ENCODE measurements at places on chromosomes 4 and X.

- no peak for DNase-seq
Observed at GRCh38 chr4:134888156-134888555, 686.6 kb upstream of the PABPC4L start.

GRCh38 chrX:149069899-149070298 lies 435.2 kb downstream of the IDS start:
- DNase-seq: no peak

DNA sequence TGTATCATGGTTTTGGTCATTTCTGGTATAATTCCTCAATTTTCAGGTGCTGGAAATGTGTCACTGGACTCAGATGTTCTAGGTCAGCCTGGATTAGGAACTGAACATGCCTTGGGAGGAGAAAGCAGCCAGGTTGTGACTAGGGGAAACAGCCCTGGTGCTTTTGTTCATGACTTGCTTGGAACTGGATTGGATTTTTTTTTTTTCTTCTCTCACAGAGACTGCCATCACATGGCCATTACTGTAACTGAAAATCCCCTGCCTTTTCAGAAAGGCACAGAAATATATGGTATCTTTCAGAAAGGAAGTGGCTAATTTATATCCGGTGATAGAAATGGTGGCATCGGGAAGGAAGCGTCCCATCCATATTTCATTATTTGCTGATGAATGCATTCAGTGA lies 34.6 kb downstream of the SEPTIN11 start:
- DNase-seq: peak; percentile 34

DNA sequence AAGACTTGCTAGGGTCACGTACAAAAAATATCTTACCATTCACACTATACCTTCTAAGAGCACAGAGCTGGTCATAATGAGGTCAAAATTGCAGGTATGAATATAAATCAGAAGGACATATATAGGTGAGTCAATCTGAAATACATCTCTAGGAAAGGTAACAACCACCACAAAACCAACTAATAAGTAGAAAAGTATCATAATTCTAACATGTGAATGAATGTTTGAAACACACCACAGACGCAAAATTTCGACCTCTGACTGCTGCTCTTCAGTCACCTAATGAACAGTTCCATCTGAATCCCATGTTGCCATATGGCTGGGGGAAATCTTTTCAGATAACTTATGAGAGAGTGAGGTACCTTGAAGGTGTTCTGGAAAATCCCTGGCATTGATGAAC lies 22.1 kb downstream of the STAP1 start:
- DNase-seq: peak; percentile 18

DNA sequence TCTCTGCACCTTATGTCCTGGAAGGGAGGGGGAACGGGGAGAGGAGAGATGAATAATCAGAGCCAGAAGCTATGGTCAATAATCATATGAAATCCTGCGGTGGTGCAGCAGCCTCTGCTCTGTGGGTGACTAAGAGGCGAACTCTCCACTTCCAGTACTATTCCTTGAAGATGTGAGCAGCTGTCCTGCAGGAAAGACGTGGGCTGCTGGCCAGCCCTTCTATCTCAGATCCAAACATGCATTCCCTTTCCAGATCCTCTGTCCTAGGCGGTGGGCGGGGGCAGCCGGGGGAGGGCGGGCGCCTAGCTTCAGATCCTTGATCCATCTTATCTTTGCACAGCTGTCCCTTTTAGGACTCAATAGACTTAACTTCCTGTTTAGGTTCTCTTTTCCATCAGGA lies 34.5 kb downstream of the SPINK2 start:
- no peak for DNase-seq

DNA sequence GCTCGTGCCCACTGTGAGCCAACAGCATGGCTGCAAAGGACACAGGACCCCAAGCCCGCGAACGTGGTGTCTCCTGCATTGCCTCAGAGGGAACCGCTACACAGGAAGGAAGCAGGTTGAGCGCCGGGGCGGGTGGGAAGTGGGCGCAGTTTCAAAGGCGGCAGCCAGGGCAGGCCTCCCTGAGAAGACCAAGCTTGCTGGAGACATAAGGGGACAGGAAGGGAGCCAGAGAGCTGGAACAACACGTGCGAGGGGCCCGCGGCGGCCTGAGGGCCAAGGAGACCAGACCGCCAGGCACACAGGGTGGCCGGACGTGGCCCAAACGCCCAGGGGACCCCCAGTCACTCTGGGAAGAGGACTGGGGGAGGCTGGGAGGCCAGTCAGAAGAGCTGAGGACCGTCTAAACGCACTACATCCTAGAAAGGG lies 32.0 kb downstream of the CTBP1 start:
- peak; percentile 78 for DNase-seq

DNA sequence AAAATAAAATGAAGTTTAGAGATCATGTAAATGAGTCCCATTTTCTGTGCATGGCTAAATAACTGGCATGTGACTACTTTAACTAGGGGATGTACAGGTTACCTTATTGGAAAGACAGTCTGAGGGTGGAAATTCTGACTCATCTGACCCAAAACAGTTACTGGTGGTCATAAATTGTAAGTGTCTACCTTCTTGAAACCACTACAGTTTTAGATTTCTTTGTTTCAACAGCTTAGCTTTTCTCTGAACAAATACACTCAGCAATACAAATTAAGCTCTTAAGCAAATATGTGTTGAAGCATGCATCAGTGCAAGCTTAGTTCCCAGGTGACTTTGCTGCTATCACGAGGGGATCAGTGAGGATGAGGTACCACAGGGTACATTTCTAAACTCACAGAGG lies 60.7 kb upstream of the PGM2 start:
- peak; percentile 29 for DNase-seq

- no peak for DNase-seq
Observed at GRCh38 chr4:15414551-15415091, 13.2 kb upstream of the C1QTNF7 start.

DNA sequence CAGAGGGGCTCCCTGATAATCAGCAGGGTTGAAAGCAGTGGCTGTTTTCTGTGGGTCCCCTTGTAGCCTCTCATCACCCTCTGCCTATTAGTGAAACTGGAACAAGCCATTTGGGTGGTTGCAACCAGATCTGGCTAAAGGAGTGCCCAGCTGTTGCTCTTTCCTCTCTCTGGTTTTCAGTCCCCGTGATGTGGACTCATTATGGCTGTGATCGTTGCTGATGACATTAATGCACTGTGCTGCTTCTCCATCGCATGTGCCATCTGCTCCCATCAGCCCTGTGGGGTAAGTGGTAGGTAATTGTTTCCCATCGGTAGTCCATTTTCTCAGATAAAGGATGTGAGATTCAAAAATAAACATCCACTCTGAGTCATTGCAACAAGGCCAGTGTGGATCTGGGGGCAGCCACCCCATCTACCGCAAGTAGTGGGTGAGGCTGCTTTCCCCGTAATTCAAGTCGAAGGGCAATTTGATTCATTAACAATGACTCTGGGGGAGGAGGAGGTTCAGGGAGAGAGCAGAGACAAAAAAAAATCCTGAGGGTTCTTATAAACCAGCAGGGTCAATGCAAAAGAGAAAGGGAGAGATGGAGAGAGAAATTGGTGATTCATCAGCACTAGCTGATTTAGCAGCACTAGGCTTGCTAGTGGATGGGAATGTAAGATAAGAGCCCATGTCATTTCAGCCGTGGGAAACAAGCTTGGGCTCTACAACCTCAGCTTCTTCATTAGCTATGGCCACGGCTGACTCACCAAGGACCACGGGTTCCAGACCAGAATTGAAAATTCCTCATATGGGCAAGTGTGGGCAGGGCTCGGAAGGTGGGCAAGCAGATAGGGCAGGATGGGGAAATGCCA lies 357.8 kb downstream of the MID1IP1 start:
- DNase-seq: no peak

DNA sequence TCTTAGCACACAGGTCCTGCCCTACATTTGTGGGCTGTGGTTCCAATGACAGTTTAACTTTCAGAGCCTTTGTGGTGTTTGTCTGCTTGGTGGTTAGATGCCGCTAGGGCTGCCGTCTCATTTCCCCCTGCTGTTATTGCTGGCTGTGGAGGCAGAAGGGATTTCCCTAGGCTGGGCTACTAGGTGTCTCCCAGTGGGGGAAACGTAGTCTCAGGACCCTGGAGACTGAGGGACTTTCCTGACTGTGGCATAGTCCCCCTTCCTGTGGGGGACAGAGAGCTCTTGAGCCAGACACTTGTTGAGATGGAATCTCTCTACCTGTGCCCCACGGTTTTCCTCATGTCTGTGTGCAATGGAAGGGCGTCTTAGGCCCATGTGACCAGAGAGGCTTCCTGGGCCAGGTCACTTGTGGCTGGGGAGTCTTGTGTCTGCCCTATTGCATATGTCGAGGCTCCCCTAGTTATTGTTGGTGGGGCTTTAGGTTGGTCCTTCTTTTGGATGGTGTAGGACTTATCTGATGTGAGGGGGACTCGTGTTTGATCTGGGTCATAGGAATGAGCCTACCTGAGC lies 68.2 kb downstream of the ARHGAP10 start:
- peak; percentile 63 for DNase-seq

DNA sequence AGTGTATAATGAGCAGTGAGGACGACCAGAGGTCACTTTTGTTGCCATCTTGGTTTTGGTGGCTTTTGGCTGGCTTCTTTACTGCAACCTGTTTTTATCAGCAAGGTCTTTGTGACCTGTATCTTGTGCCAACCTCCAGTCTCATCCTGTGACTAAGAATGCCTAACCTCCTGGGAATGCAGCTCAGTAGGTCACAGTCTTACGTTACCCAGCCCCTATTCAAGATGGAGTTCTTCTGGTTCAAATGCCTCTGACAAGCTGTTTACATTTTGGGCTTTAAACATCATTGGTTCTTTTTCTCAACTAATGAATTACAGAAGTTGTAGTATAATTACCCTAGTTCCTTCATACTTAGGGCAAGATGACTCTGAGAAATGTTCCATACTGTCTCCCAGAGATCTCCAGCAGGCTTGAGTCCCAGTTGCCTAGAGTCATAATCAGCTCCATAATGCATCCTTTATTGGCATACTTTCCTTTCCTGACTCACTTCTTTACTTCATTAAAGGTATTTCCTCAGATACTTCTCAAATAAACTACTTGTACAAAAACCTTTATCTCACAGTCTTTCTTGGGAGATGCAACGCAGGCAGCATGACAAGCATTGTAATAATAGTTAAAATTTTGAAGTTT lies 136.5 kb downstream of the KDM6A start:
- DNase-seq: no peak

DNA sequence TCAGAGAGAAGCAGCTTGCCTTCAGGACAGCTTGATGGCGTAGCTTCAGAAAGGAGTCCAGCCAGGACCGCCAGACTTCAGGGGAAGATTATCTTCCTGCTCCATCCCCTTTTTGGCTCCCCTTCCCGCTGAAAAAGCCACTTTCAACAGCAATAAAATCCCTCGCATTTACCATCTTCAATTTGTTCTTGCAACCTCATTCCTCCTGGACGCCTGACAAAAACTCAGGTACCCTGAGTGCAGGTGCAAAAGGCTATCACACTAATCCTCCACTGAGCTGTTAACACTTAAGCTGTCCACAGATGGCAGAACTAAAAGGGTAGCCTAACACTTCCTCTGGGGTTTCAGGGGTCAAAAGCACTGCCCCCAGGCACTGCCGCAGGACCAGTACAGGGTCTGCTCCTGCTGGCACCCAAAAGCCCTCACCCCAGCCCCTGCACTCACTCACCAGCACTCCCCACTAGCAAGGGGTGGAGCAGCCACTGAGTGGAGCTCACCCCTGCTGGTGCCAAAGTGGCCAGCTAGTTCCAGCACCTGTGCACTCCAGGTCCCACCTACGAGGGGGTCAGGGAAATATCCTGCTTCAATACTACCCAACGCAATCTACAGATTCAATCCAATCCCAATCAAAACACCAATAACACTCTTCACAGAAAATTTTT lies 145.8 kb downstream of the ADGRA3 start:
- DNase-seq: no peak

All from GM13977 (cell line).